ENCODE measurements at places on chromosomes 1 and 21.

DNA sequence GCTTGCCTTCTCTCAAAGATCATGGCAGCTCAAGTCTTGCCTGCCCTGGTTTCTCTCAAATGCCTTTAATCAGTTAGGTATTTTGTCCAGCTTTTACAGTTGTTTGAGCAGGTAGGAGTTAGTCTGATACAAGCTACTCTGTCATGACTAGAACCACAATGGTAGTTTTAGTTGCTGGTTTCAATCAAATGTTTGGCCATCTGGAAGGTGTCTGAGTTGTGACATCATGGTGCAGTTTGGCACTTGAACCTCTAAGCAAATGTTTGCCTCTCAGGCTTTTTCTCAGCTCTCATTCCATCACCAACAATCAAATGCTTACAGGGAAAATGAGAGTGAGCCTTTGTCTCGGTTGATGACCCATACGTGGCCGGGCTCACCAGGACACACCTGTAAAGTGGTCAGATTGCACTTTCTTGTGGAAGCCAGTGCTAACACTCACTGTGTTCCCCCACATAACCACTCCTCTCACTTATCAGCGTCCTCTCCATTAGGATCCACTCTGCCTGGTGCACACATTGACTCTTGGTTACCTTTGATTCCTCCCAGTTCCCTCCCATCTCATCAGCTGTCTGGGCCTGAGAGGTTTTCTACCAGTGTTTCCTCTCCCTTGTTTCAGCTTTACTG lies 67.5 kb downstream of the CCDC185 start:
- no peak for DNase-seq

DNA sequence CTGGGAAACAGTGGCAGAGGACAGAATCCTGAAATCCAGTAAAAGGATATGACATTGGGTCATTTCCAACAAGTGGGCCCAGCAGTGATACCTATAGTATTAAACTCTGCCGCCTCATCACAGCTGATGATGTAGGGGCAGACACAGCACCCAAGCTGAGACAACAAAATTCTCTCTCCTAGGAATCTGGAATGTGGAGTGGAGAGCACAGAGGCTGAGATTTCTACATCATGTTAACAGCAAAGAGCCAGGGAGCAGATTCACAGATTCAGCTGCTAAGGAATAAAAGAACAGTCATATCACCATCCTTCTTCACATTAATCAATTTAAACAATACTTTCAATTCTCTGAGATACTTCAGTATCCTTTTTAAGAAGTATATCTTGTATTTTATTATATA lies 61.9 kb downstream of the CRP start:
- DNase-seq = no peak

- DNase-seq = no peak
These were observed 22.4 kb upstream of the LRRC8C start for GRCh38 chr1:89610457-89611011.

GRCh38 chr1:202956969-202957368 lies 1.1 kb downstream of the ADIPOR1 start:
- DNase-seq = no peak

DNA sequence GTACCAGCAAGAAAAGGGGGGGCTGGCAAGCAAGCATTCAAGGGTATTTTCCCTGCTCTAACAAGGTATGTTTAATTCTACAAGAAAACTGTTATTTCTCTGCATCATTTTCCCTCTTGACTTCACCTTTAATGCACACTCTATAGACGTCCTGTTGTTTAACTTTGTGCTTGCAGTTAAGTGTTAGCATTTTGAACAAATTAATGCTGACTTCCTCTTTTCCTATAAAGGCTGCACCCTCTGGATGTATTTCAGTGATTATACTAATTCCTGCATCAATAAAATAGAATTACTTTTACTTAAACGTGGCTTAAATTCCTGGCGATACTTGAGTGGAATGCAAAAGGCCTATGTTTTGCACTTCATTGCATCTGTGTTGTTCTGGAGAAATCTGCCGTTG lies 183.3 kb downstream of the KCNJ6 start:
- DNase-seq = no peak

DNA sequence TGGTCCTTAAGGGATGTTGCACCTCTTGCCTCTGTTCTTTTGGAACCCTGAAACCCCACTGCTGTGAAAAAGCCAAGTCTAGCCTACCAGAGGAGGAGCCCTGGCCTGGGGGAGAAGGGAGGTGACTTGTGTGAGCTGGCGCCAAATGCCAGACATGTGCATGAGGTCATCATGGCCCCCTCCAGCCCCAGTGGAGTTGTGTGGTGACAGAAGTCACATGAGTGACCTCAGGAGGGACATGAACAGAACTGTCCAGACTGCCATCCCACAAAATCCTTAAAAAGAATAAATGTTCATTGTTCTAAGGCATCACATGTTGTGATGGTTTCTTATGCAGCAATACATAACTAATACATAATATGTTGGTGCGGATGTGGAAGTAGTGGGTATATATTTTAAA lies 10.8 kb downstream of the HHAT start:
- no peak for DNase-seq

DNA sequence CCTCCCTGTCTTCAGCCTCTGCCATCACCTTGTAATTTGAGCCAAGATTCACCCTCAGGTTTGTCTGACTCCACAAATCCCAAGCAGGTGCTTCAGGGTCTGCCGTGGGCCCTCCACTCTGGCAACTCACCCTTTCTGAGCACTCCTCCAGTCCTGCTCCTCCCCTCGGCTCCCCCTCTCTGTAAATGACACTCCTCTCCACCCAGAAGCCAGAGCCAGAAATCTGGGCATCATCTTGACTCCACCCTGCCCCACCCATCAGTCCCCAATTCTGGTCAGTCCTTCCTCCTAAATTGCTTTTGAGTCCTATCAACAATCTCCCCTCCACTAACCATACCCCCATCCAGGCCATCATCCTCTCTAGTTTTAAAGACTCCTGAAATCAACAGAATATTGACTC lies 40.5 kb downstream of the RCSD1 start:
- no peak for DNase-seq

GRCh38 chr1:18201997-18202719 lies 94.6 kb downstream of the IGSF21 start:
- no peak for DNase-seq

GRCh38 chr1:244118109-244118761 lies 67.2 kb downstream of the ZBTB18 start:
- DNase-seq = no peak

GRCh38 chr21:28714777-28715464 lies 277.8 kb downstream of the LTN1 start:
- no peak for DNase-seq

DNA sequence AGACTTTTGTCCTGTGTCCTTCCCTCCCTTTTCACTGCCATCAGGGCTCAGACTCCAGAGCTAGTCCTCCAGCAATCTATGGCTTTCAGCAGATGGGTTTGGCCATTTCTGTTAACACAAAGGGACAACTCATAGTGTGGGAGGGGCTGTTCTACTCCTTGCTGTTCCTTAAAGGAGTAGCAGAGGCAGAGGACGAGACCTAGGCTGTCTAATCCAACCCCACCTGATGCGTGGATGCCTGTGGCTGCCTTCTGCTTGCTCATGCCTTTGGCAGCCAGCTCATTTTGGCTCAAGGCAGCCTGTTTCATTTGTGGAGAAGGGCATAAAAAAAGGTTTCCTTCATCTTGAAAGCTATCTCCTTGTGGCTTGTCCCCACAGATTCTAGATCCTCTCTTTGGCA lies 27.0 kb downstream of the MFSD2A start:
- DNase-seq = no peak

GRCh38 chr1:200880212-200880611 lies 7.4 kb downstream of the GPR25 start:
- DNase-seq = no peak

- peak; percentile 39 for DNase-seq
These were observed at the start of gene KCNK2 for GRCh38 chr1:215082532-215083382. KCNK2 (plus strand) TSS chr1:215082737; CDS start chr1:215083386, 649 bp downstream.

DNA sequence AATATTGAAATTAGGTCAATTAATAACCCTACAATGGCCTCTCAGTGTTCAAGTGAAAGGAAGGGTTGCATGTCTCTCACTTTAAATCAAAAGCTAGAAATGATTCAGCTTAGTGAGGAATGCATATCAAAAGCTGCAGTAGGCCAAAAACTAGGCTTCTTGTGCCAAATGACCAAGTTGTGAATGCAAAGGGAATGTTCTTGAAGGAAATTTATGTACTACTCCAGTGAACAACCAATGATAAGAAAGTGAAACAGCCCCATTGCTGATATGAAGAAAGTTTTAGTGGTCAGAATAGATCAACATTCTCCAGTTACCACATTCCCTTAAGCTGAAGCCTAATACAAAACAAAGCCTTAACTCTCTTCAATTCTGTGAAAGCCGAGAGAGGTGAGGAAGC lies 10.0 kb downstream of the MAEL start:
- no peak for DNase-seq

DNA sequence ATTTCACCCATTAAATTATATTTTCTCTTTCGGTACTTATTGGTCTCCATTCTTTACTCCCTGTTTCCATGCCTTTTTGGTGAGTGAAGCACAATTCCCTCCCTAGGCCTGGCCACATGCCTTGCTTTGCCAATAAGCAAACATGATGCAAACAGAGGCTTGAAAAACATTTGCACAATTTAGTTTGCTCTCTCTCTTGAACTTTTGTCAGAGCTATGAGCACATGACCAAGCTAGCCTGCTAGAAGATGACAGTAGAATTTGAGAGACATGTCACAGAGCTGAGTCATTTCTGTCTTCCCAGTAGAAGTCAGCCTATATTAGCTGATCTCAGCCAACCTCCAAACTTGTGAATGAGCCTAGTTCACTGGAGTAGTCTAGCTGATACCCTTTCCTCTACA lies 24.6 kb downstream of the ANGPTL3 start:
- DNase-seq = peak; percentile 26

DNA sequence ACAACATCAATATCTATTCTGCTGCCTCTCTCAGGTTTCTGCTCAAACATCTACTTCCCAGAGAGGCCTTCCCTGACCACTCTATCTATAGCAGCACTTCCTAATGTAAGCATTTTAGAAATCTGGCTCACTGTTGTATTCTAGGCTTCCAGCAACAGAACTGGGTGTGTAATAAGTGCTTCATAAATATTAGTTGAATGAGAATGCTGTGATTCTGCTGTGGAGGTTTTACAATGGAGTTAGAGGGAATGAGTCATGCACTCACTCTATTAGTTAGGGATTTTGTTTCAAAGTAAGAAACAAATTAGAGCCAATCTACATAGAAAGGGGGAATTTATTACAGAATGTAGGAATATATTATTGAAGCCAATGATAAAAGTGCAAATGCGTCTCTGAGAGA lies 38.6 kb upstream of the SLC35F3 start:
- no peak for DNase-seq

- no peak for DNase-seq
These were observed 118.5 kb upstream of the NGF start for GRCh38 chr1:115456441-115456961.

DNA sequence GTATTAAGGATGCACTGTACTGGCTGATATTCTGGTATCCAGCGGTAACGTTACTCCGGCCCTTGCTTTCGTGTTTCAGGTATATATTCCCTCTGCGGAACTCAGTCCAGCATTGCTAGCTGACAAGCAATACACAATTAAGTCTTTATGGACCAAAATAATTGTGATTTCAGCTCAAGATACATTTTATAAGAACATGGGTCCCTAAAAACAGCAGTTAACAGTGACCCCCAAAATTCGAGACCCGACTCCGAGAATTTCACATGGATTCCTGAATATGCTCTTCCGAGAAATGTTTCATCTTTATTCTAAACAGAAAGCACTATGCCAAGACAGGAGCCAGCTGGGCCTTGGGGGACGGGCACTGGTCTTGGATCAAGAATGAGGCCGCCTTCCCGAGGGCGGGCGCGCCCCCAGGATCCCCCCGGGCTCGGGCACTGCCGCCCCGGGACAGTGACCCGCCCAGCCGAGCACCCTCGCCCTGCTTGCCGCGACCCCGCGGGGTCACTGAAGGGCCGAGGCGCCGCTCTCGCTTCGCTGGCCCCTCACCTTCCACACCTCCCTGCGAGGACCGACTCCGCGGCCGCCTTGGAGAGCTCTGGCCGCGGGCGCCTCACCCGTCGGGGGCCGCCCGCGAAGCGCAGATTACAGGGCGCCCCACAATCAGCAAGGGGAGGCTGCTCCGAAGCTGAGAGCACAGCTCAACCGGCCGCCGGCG lies 610 bp downstream of the SCYL3 start:
- no peak for DNase-seq

GRCh38 chr1:47448462-47449222 lies 10.8 kb downstream of the FOXD2 start:
- no peak for DNase-seq

DNA sequence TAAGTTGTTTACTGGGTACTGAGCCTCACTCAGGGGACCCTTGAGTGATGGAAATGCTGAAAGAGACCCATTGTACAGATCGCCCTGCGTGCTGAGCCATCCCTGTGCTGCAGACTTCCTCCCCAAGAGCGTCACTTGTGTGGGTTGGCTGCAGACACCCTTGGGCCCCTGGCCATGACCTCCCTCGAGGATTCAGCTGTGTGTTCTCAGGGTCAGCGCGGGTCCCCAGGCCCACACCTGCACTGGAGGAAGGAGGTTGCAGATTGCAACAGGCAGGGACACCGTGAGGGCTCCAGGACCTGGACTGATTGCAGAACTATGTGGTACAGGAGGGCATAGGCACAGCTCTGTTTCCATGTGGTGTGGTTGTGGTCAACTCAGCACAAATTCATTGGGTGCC lies 4.4 kb downstream of the SNAP47 start:
- no peak for DNase-seq

DNA sequence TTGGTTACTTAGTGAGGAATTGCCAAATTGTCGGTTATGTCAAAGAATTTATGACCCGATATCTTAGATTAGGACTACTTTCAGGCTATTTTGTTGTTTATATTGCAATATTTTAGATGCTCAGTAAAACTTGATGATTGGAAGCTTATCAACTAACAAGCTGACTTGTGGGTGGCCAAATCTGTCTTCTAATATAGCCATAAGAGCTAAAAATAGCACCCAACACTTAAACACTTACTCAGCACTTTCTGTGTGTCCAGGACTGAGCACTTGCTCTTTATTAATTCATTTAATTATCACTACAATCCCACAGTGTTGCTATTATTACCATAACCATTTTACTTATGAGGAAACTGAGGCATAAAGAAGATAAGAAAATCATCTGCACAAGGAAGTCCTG lies 50.4 kb downstream of the RWDD3 start:
- DNase-seq = no peak

DNA sequence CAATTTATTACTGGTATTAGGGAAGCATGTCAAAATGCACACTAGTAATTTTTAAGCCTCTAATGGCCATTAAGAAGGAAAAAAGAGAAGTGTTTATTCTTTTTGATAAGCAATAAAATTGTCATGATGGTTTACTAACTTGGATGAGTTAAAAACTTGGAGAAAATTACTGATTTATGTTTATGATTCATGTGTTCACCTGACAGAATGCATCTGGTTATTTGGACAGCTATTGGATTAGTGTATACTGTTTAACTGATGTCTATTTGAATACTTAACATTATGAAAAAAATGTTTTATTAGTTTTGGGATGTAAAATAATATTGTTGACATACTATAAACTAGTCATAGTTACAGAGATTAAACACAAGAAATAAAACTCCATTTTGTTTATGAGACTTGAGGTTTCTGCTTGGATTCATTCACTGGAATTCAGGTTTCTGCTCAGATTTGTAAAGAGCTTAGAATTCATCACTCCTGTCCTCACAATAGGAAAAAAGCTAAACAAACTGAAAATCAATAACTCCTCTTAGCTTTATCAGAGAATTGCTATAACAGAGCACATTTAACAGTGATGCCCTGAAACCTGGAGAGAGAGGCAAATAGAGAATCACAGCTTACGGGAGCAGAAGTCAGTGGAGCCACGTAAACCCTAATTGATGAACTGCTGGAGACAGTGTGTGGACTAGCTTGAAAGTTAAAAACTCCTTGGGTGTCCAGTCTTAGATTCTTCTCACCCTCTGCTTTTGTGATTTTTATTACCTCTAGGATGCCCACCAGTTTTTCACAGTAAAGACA lies 56.7 kb downstream of the RALGPS2 start:
- no peak for DNase-seq

All from NCI-H345 (cell line).